ENCODE measurements at places on chromosomes 5 and 9.

GRCh38 chr9:18256568-18256967 lies 217.4 kb upstream of the ADAMTSL1 start:
- DNase-seq, result no peak

GRCh38 chr5:34833976-34834793 lies 4.8 kb upstream of the TTC23L start:
- no peak for DNase-seq

- DNase-seq, result no peak
These were observed 31.5 kb downstream of the VAV2 start for GRCh38 chr9:133960568-133961129.

GRCh38 chr5:158162479-158163034 lies 303.6 kb upstream of the CLINT1 start:
- no peak for DNase-seq

DNA sequence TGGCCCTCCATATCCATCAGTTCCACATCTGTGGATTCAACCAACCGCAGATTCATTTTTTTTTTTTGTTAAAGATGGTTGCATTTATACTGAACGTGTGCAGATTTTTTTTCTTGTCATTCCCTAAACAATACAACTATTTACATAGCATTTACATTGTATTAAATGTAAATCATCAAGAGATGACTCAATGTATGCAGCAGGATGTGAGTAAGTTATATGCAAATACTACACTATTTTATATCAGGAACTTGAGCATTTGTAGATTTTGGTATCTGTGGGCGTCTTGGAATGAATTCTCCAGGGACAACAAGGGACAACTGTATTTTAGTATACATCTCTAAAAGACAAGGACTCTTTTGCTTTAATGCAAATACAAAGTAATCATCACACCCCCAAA lies 299.2 kb upstream of the ZNF608 start:
- DNase-seq, result no peak

DNA sequence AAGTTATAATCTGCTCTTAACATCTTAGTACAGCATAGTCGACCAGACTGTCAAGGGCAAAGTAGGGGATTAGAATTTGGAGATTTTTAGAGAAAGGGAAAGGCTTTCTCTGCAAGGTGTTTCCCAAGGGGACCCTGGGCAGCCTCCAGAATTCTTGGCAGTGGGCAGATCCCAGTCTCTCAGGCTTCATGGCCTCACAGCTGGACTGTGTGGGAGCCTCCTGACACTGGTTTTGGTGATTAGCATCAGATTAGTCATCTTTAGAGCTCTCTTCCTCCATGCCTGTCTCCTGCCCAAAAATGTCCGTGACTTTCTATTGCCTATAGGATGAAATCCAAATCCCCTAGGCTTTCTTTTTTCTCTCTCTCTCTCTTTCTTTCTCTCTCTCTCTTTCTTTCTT lies 370.7 kb downstream of the ZSWIM6 start:
- no peak for DNase-seq

DNA sequence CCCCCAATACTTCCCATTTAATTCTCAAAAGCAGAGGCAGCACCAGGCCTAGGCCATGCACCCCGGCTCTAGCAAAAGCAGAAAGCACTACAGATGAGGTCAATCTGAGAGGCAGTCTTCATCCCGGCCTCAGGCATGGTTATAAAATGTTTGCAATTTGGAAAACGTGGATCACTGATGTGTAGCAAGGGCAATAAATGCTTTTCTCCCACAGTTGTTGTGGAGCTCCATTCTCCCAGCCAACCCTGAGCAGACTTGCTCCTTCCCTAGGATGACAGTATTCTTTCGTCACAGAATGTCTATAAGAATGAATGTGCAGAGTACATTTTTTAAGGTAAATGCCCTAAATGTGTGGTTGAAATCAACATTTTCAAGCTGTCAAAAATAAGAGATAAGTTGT lies 157.3 kb upstream of the DAPK1 start:
- no peak for DNase-seq

- DNase-seq, result no peak
These were observed 201.2 kb upstream of the GAS1 start for GRCh38 chr9:87148331-87149104.

DNA sequence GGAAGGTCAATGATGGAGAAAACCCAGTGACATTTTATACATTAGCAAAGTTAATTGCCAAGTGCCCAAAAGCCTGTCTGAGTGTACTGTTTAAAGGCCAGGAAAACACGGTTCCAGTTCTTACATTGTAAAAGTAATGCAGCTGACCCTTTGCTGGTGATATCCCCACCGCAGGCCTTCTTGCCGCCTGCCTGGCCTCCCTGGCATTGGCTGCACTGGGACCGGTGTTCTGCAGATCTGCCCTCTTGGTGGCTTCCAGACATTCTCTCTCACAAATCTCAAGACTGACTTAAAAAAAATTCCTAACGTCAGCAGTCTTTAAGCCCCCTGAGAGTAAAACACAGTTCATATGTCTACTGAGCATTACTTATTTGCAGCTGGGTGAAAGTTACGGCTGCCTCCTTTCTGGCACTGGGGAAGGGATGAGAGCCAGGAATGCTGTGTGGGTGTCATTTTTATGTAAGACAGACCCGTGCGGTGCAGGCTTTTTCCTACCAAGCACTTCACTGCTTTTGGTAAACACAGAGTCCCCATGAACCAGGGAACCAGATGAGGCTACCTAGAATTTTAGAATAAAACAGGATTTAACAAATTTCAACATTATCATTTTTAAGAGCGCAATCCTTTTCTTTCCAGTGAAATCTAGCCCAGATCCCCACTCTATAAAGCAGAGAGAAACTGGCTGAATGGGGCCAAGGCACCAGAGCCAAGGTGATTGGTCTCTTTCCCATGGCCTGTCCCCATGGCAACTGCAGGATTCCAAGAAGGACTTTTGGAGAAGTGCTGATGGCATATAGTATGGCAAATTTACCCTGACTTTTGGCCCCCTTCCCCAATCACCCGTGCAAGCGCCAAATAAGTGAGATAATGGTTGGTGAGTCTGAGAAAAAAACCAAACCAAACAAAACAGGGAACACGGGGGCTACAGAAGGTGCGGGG lies 80.8 kb downstream of the LMNB1 start:
- no peak for DNase-seq

GRCh38 chr9:83617299-83617698 lies 5.6 kb upstream of the IDNK start:
- DNase-seq, result no peak

DNA sequence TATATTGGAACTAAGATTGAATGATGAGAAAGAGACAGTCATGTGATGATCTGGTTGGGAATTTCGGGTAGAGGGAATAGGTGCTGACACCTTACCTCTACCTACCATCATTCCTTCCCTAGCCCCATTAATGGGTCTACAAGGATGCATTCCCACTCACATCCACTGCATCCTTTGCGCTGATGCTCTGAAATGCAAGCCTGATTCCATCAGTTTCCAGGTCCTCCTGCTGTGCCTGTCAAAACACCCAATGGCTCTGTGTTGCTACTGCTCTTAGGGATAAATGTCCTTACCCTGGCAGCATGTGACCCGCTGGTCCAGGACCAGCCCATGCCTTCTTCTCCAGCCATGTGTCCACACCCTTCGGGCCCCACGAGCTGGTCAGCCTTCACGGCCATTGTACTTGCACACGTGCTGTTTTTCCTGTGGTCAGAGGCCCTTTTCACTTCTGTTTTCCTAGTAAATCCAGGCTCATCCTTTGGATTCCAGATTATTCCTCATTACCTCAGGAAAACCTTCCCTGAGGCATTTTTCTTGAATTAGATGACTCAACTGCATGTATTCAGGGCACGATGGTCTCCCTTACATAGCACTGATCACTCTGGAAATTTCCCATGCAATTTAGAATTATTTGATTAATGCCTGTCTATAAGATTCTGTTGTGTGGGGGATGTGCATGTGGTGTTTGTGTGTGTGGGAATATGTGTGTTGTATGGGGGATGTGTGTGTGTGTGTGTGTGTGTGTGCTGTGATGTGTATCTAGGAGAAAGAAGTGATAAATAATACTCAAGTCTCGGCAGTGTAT lies 185.0 kb downstream of the DIRAS2 start:
- DNase-seq, result no peak

- no peak for DNase-seq
These were observed 16.5 kb downstream of the NR2F1 start for GRCh38 chr5:93599399-93600120.

DNA sequence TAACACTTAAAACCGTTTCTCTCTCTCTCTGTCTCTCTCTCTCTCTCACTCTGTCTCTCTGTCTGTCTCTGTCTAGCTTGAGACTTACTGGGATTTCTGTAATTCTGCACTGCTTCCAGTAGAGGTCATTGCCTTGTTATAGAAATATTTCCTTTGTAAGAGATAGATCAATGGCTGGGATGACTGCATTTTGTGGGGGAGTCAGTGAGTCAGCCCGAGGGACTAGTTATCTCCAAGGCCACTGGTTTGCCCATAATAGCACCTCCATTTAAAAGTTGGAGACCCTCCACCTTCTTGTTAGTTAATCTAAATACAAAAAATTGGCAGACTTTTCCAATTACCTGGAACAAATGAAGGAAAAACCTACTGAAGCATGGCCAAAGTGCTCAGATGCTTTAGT lies 547.2 kb downstream of the LRRC70 start:
- no peak for DNase-seq

GRCh38 chr5:74378464-74378863 lies 262.1 kb downstream of the ENC1 start:
- DNase-seq, result no peak

DNA sequence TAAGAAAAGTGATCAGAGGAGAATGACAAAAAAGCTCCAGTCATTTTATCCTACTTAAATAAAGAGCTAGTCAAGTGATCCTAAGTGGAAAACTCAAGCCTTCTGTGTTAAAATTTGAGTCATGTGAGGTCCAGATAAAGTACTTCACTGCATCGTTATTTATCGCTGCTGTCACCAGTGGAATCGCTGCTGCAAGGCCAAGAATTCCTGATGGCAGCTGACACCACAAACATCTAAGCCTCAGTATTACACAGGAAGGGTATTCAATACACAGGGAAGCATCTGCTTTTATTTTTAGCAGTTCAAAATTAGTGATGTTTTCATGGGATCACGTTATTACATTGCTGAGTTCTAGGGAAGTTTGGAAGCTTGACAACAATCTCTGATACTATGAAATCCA lies 190.3 kb downstream of the GOLPH3 start:
- no peak for DNase-seq

DNA sequence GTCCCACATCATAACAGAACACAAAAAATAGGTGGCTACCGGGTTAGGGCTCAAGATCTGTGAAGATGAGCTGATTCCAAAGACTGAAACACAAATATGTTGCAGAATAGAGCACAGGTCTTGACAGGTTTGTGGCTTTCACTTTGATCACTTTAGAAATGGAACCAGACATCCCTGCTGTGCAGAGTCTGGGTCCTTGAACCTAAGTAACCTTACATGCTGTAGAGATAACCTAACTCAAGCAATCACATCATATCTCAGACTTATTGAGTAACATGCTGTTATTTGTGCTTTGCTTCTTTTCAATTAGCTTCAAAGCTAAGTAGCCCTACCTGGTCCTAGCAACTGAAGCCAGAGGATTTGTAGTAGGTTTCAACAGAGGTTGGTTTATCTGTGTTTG lies 24.3 kb downstream of the FBXW2 start:
- DNase-seq, result no peak

DNA sequence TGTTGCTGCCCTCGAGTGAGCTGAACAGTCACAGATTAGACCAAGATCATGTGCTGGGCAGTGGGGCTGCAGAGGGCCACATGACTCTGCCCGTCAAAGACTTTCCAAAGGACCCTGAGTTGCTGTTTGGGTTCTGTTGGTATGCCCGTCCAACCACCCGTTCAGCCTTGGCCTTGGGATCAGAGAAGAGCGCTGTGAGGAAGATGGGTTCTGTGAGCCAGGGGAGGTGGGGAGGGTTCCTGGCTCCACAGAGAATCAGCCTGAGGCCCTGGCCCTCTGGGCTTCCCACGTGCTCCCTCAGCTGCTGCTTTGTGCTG lies 72.6 kb downstream of the RGS3 start:
- no peak for DNase-seq

DNA sequence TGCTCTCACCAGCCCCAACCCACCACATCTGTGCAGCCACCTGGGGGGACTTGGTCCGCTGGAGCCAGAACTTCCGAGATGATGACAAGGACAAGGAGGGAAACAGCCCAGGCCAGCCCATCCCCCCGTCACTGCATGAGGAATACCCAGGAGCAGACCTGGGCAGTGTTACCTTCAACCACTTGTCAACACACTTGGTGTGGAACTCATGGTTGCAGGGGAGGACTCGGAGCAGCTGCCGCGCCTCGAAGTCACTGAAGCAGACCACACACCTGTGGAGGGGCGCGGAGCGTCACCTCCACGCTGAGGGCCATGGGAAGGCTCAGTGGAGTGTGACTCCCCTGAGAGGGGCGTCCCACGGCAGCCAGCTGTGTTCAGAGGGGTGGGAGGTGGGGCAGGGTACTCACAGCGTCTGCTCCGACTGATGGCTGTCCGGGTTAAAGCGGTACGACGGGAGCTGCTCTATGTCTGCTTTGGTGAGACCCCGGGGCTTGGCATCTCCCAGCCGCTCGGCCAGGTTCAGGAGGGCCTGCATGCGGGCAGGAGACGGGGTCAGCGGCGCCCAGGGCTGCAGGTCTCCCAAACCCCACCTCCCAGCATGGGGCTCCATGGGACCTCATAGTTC lies 8.0 kb downstream of the RNF44 start:
- DNase-seq, result no peak

- no peak for DNase-seq
These were observed 193.8 kb downstream of the SLIT3 start for GRCh38 chr5:169106911-169107706.

DNA sequence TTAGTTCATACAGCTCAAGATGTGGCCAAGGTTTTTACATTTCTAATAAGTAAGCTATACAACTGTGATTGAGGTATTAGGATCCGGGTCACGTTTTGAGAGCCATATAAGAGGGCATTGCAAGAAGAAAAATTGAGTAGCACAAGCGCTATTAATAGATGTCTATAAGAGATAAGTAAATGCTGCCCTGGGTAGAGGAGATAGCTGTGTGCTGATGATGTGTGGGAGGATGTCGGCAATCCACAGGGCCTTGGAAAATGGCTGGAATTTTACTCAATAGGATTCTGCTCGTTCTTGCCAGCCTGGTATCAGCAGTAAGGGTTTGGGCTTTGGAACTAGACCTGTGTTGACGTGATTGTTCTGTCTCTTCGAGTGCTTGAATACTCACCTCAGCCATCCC lies 41.6 kb downstream of the CSF1R start:
- no peak for DNase-seq

DNA sequence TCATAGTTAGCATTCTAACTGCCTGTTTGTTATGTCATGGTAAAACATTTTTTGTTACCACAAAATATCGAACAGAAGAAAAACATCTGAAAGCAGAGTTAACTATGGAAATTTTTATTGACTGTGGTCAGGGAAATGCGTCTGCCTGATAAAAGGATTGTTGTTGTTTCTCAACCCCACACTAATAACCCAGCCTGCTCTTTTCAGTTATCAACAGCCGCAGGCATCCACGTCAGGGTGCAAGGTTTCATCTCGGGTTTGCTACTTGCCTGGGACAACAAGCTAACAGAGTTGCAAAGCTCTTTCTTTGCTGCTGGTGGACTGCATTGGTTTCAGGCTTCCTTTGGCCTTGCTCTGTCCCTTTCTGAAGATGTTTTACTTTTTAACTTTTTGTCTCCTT lies 969.2 kb downstream of the CDH18 start:
- DNase-seq, result no peak

All from effector CD8-positive, alpha-beta T cell (primary cell).